ENCODE measurements at places on chromosomes 12 and 14. TPM values are rescaled to one million over a fixed set of nuclear protein-coding genes. Genes with fewer than 3 reads are reported as not detected.

Gene PPP1R36
- total RNA-seq: not detected

Gene RNU6-7
- total RNA-seq: not detected

Gene SEL1L
- 76.8 TPM for total RNA-seq

Gene PARP2
- 29.8 TPM for total RNA-seq

Gene GALNT9
- not detected for total RNA-seq

Gene MORN3
- 2.7 TPM for total RNA-seq

Gene GPR84
- 2.4 TPM for total RNA-seq

Gene PRKD1
- not detected for total RNA-seq
